ENCODE measurements at places on chromosomes 2 and 18. TPM values are rescaled to one million over a fixed set of nuclear protein-coding genes. Genes with fewer than 3 reads are reported as not detected.

GRCh38 chr2:142082368-142082767, 48.4 kb downstream of the LRP1B start:
- no peaks in the 10 kb centered on the region for H3K4me1 ChIP-seq
- H3K36me3 ChIP-seq, result no peaks in the 10 kb centered on the region
- no peak overlapping the region for H3K27ac ChIP-seq
- no peaks in the 10 kb centered on the region for H3K27me3 ChIP-seq

GRCh38 chr2:120358734-120359465, 13.0 kb downstream of the INHBB start:
- H3K27me3 ChIP-seq, result no peaks in the 10 kb centered on the region
- DNase-seq, result no peak
- H3K4me3 ChIP-seq, result no peak overlapping the region

The STPG4 gene
- 0.79 TPM for total RNA-seq

DNA sequence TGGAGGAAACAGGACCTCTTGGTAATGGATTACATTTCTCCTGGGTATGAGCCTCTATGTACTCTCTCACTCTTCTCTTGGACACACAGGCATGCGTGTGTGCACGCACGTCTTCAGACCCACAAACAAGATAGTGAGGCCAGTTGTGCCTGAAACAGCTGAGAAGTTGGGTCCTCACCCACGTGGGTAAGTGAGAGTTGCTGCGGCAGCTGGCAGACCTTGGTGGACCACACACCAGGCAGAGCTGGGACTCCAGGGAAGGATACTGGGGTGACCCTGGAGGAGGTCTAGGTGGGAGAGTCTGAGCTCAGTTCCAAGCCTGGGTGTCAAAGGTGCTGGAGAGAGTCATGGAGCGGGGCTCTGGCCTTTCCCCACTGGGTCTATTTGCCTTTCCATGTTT, 194.3 kb downstream of the HAUS1 start:
- H3K27ac ChIP-seq, result no peak overlapping the region
- no peaks in the 10 kb centered on the region for H3K27me3 ChIP-seq
- H3K36me3 ChIP-seq, result no peaks in the 10 kb centered on the region
- H3K4me3 ChIP-seq, result no peak overlapping the region
- no peak for DNase-seq

The MAP2 gene
- total RNA-seq, result 0.05 TPM

DNA sequence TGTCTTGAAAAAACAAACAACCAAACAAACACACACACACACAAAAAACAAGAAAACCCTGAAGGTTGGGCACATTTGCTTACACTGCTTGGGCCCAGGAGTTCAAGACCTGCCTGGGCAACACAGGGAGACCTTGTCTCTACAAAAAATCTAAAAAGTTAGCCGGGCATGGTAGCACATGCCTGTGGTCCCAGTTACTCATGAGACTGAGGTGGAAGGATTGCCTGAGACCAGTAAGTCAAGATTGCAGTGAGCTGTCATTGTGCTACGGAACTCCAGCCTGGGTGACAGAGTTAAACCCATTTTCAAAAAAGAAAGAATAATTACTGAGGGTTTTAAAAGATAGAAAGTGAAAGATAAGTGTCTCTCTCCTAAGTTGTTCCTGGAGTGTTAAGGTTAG, 103.4 kb downstream of the MBD5 start:
- no peaks in the 10 kb centered on the region for H3K4me1 ChIP-seq
- H3K36me3 ChIP-seq, result no peaks in the 10 kb centered on the region
- no peaks in the 10 kb centered on the region for H3K27me3 ChIP-seq
- no peak overlapping the region for H3K4me3 ChIP-seq

The LMAN2L gene
- total RNA-seq, result 30.2 TPM

DNA sequence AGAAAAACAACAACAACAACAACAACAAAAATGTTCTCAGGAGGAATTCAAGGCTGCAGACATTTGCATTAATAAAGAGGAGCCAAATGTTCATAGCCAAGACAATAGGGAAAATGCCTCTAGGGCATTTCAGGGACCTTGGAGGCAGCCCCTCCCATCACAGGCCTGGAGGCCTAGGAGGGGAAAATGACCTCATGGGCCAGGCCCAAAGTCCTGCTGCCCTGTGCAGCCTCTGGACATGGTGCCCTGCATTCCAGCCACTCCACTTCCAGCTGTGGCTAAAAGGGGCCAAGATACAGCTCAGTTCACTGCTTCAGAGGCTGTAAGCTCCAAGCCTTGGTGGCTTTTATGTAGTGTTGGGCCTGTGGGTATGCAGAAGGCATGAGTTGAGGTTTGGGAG, 314.5 kb downstream of the CYRIA start:
- H3K27me3 ChIP-seq, result no peaks in the 10 kb centered on the region
- no peak overlapping the region for H3K27ac ChIP-seq
- no peaks in the 10 kb centered on the region for H3K4me1 ChIP-seq
- H3K36me3 ChIP-seq, result no peaks in the 10 kb centered on the region
- DNase-seq, result no peak

The GLI2 gene
- 0.70 TPM for total RNA-seq

DNA sequence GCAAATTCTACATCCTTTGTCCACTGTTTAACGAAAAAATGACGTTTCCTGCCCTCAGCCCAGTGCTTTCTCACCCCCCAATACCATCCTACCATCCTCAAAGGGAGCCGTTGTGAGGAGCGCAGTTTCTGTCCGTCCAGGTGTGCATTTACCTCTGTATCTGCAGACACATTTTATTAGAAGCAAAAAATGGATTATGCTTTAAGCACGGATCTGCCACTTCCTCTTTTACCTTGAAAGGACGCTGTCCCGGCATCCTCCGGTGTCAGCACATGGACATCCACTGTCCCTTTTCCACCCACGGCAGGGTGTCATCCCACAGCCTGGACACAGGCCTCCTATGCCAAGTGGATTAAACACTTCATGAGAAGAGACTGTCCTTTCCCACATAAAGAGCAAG, 7.2 kb upstream of the MAL start:
- H3K36me3 ChIP-seq, result no peaks in the 10 kb centered on the region
- no peaks in the 10 kb centered on the region for H3K4me1 ChIP-seq
- no peak for DNase-seq

The HOXD8 gene
- total RNA-seq, result not detected

- no peak overlapping the region for H3K27ac ChIP-seq
- no peaks in the 10 kb centered on the region for H3K27me3 ChIP-seq
- no peak for DNase-seq
- no peak overlapping the region for H3K4me3 ChIP-seq
- no peaks in the 10 kb centered on the region for H3K4me1 ChIP-seq
These were observed 43.0 kb upstream of the EFEMP1 start for GRCh38 chr2:55966401-55967118.

DNA sequence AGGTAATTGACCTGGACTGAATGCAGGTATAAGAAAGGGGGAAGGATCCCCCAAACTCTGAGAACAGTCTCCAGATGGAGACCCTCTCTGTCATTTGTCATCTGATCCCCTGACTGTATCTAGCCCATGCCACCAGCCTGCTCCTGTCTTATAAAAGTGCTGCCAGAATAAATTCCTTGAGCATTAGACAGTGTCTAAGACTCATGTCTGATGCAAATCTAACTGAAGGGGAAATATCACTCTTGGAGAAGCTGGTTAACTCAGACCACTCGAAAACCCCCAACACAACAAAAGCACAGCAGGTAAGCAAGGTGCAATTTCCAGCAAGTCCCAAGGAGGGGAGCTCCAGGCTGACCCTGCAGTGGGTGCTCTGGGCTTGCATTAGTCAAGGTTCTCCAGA, 40.9 kb upstream of the KDM3A start:
- H3K4me3 ChIP-seq, result no peak overlapping the region
- H3K4me1 ChIP-seq, result peaks cover 13% of the 10 kb centered on the region
- no peaks in the 10 kb centered on the region for H3K36me3 ChIP-seq
- peaks cover 1% of the 10 kb centered on the region for H3K27me3 ChIP-seq

DNA sequence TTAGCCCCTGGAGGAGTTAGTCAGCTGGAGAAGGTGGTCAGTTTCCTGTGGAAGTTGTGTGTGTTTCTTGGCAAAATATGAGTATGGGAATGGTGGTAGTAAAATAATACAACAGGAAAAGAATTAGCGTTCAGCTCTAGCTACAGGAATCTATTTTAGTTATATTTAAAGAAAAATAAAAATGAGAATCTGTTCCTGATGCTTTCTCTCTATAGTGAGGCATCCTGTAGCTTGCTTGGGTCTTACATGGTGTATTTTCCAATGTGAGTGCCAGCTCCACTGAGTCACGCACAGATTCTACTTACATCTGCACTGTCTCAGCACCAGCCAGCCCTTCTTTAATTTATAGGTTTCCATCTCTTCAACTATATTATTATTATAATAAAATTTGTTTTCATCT, 132.2 kb downstream of the BIRC6 start:
- H3K4me1 ChIP-seq, result no peaks in the 10 kb centered on the region
- no peak overlapping the region for H3K4me3 ChIP-seq
- no peaks in the 10 kb centered on the region for H3K27me3 ChIP-seq

The PMAIP1 gene
- 2.3 TPM for total RNA-seq

Data from Caco-2 (cell line).